ENCODE measurements at places on chromosomes 7 and 10.

GRCh38 chr10:31317652-31318381, 1.2 kb upstream of the ZEB1 start:
- DNase-seq = no peak

- DNase-seq = peak; percentile 2
Measured at GRCh38 chr10:9331583-9332008, 1277.1 kb downstream of the GATA3 start.

- DNase-seq = peak; percentile 45
Measured at GRCh38 chr7:43454936-43455518, 127.9 kb upstream of the STK17A start.

DNA sequence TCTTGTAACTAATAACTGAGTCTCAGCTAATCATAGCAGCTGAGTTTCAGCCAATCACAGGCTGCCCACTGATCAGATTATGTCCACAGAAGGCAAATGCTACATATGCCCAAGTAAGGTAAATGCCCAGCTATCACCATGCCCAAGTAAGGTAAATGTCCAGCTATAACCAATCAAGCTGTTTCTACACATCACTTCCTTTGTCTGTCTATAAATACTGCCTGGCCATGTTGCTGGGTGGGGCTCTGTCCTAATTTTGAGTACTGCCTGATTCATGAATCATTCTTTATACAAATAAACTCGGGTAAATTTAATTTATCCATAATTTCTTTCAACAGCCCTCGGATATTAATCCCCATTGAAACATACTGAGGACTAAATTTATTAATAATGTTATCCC, 312.4 kb downstream of the CACNA2D1 start:
- DNase-seq = peak; percentile 34
